ENCODE measurements at places on chromosomes 13 and 19.

GRCh38 chr19:45046355-45046754, 7.5 kb downstream of the CLASRP start:
- no peak for DNase-seq

- no peak for DNase-seq
Observed at GRCh38 chr13:113203507-113204377, 4.7 kb downstream of the PCID2 start.

GRCh38 chr13:40442826-40443225, 223.6 kb downstream of the FOXO1 start:
- no peak for DNase-seq

DNA sequence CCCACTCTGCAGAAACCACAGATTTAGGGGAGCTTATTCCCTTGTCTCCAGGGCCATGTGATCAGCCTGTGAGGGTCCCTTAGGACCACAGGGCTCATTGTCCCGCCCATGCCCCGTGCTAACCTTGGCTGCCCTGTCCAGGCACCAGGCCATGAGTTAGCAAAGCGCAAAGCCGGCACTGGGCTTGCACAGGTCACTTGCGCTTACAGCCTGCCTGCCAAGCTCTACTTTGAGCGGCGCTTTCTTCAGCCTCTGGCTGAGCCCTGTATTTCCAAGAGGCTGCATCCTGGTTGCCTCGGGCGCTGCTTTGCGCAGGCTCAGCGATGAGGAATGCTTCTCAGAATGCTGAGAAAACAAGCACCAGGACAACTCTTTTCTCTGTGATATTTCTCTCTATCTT, 188.0 kb downstream of the TDRD3 start:
- DNase-seq: peak; percentile 17

- DNase-seq: no peak
Observed at GRCh38 chr13:23450340-23451046, 17.0 kb upstream of the SACS start.

DNA sequence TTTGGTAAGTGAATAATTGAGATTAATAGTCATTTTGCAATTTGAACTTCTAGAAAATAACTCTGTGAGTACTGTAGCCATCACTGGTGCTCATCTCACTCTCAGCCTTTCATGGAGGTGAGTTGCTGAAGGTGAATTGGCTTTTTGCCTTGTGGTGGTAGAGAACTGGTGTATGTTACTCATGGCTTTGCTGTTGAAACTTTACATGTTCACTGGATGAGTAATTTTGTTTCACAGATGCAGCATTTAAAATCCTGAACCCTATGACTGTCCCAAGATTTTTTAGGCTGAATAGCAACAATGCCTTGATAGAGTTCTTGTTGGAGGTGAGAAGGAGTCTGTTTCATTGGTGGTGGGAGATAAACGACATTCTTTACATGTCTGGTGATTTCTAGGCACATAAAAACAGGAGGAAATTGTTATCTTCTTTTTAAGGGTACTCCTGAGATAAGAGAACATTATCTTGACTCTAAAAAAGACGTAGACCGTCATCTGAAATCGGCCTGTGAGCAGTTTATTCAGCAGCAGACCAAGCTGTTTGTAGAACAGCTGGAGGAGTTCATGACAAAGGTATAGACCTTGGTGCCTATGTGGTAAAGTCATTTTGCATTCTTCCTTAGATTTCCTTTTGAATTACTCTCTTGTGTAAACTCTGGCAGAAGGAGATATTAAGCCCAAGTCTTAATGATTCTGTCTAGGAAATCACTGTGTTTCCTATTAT, 53.9 kb downstream of the COG3 start:
- DNase-seq: no peak

DNA sequence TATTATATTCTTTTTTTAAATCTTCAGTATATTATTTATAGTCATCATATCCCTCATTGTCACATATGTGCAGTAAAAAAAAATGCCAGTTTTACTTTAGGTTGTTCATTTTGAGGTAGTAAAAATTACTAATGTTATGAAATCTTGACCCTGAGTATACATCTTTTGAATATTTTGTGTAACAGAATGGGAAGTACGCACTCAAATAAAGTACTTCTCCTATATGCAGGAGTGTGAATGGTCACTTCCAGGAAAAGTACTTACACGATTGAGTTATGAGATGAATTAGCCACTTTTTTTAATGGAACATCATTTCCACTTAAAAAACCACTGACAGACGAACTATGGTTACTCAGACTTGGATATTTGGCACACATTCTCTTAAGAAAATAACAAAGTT, 58.5 kb downstream of the C13orf42 start:
- DNase-seq: no peak

- DNase-seq: no peak
Observed at GRCh38 chr13:46463719-46464118, 76.7 kb upstream of the RUBCNL start.

DNA sequence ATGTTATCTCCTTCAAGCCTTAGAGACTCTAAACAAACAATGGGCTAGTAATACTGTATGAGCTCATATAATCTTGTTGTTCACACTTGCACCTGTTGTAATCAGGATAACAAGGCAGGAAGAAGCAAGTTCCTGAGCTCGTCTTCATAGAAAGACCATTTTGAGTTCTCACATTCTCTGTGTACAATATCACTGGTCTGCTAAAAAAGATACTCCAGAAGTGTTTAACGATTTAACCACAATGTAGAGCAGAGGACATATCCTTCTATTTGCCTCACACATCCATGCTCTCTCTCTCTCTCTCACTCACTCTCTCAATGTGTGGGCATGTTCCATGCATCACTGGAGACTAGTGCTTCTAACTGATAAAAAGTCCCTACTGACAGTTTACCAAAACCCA, 122.9 kb downstream of the MIPEP start:
- no peak for DNase-seq

Data from T1000 (cell line).